Right lobe of liver (tissue), 6 donors: ENCODE measurements at places on chromosomes 7 and 10. TPM values are rescaled to one million over a fixed set of nuclear protein-coding genes. Genes with fewer than 3 reads are reported as not detected.
A peak's percentile ranks its signal among the peaks of the same experiment; 100 is the strongest.

DNA sequence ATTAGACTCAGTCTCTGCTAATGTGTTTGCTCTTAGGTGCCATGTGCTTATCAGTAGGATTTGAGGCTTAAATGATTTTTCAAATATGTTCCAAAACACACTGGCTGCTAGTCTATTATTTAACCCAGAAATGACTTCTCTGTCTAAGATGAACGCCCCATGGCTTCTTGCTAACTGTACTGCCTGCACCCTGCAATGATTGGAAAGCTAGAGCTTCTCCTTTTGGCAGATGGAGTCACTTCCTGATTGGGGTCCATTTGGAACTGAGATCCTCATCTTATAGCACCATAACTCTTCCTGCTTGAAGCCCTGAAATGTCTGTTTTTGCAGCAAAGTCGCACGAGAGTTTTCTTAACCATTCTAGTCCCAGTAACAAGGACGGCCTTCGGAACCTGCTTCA, 186.5 kb upstream of the ADO start:
- DNase-seq, result no peak

DNA sequence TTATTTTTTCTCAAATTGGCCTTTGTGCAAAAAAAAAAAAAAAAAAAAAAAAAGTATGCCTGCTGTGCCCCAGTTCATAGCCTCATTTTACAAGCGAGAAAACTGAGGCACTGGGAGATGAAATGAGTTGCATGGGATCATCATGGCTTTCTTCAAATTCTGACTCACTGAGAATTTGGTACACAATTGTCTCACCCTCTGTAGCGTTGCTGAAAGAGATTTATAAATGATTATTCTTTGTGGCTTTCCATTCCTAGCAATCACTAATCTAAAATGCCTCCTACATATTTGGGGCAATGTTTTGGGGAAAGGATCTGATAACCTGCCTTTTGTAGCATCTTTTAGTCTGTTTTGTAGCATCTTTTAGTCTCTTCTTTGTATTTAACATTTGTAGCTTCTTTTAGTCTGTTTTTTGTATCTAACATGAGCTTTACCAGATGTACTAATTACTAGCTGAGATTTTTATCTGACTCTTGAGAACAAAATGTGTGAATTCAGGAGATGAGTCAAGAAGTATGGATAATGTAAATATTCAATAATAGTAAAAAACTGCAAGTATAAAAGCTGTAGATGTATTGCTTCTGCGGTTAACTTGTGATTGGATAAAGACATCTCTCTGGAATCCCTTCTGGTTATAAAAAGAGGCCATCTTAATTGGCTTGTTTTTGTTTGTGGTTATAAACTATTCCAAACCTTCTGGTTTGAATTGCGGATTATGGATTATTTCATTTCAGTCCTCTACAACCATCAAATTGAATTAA, 161.4 kb downstream of the ARID5B start:
- no peak for DNase-seq

- no peak for DNase-seq
These were observed 359.2 kb upstream of the AOAH start for GRCh38 chr7:37083311-37084096.

GRCh38 chr10:110475722-110476515, 21.8 kb upstream of the DUSP5 start:
- DNase-seq, result no peak

ZFAND2A gene
- 31.6 TPM for total RNA-seq

DNA sequence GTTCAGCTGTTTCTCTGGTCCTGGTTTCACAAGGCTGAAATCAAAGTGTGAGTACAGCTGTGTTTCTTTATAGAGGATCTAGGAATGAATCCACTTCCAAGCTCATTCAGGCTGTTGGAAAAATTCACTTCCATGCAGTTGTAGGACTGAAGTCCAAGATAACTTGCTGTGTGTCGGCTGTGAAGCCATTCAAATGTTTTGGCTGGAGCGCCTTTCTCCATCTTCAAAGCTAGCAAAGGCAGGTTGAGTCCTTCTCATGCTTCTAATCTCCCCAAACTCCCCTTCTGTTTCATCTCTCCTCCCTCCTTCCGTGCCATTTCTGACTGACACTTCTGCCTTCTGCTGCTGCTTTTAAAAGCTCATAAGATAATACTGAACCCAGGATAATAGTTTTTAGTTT, 1195.4 kb upstream of the LRRN3 start:
- DNase-seq, result no peak

- no peak for DNase-seq
These were observed 534.6 kb upstream of the POM121L12 start for GRCh38 chr7:52500841-52501240.

- DNase-seq, result no peak
These were observed 483.5 kb upstream of the POT1 start for GRCh38 chr7:125412890-125413665.

LRIT1 gene
- total RNA-seq, result not detected

CDHR1 gene
- 0.19 TPM for total RNA-seq

DNA sequence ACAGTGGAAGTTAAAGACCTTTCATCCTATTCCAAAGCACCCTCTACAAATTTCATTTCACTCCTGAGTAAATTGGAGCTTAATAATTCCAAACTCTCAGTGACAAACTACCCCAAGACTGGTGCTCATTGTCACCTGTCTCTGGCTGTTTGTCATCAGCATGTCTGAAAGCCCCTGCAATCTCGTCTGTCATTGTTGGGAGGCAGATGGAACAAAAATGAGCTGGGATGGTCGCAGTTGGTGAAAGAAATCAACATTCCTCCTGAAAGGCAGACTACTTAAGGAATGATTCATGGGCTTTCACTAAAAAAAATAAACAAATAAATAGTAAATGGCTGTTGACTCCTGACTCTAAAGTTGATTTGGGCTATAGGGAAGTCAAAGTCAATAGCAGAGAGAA, 69.7 kb upstream of the PALS2 start:
- DNase-seq, result no peak

SPDYE9 gene
- total RNA-seq, result not detected

DNA sequence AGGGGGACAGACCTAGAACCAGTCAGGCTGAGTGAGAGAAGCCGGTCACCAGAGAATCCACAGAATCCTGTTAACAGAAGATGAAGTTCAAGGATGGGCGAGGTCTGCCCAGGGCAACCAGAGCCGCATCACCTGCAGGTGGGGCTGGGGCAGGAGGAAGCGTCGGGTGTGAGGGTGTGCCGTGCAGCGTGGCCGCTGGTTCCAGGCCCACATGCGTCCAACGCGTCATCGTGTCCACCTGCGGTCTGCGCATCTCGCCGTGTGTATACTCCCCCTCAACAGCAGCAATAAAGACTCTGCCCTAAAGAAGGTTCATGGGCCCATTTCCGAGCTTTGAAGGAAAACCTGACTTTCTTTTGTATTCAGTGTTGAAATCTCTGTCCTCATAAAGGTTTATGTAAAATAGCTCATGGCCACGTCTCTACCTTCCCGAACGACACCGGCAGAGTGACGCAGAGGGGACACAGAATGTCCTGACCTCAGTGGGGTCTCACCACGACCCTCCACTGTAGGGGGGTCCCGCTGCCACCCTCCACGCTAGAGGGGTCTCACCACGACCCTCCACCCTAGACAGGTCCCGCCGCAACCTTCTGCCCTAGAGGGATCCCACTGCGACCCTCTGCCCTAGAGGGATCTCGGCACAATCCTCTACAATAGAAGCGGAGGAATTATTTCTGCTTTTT, 446.9 kb downstream of the PTPRN2 start:
- DNase-seq, result no peak

GRCh38 chr7:96486681-96487080, 164.8 kb upstream of the SLC25A13 start:
- no peak for DNase-seq

DNA sequence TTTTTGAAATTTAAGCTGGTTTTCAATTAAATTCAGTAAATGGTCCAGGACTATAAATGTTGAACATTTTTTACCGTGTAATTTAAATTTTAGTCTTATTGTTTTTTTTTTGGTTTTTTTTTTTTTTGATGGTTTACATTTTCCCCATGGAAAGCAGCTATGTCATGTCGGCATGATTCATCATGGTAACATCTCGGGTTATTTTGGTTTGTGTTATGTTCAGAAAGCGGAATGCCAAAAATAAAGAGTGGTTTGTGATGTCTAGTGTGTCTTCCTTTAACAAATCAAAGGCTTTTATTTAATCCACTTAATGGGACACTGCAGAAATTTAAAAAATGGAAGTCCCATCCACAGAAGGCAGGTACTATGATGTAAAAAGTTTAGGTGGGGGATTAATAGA, 58.5 kb downstream of the TRUB1 start:
- no peak for DNase-seq

SNX8 gene
- total RNA-seq, result 9.1 TPM

DNA sequence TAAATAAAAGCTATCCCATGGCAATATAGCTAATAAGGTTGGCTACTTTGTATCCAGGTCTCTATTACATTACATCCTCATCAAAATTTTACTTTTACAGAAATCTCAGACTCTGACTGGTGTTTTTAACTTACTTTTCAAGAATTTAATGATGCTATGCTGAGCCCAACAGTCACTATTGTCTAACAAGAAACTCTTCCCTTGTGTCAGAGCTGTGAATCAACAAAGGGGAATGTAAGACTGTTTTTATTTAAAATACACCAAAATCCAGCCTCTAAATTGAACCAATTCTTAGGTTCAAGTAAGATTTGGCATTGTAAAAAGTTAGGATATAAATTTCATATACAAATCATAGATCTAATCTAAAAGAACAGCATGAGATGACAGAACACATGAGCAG, 7.0 kb downstream of the RTKN2 start:
- no peak for DNase-seq

CYP2C9 gene
- total RNA-seq, result 298 TPM

KDM7A gene
- 5.1 TPM for total RNA-seq

- DNase-seq, result no peak
These were observed 899.1 kb upstream of the ZWINT start for GRCh38 chr10:57260175-57260574.

DNA sequence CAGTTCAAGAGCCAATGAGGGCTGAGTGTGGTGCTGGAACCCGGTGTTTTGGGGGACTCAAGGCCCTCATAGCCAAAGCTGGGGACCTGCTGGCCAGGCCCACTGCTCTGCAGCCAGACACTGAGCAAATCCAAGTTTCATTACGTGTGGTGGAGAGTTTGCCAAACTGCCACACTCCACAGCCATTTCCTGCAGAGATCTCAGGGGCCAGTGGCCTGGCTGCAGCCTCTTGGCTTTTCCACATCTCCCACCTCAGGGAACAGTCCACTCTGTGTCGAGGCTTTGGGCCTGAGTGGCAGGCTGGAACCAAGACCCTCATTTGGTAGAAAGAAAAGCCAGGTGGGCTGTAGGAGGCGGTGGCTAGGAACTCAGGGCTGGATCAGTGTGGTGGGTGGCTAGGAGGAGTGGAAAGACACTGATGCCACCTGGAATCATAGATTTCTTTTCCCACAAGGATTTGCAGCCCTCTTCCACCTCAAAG, 3.2 kb downstream of the HOXA11 start:
- no peak for DNase-seq

GATAD1 gene
- 12.5 TPM for total RNA-seq

- no peak for DNase-seq
These were observed 70.3 kb upstream of the GSDME start for GRCh38 chr7:24827589-24827988.

DNA sequence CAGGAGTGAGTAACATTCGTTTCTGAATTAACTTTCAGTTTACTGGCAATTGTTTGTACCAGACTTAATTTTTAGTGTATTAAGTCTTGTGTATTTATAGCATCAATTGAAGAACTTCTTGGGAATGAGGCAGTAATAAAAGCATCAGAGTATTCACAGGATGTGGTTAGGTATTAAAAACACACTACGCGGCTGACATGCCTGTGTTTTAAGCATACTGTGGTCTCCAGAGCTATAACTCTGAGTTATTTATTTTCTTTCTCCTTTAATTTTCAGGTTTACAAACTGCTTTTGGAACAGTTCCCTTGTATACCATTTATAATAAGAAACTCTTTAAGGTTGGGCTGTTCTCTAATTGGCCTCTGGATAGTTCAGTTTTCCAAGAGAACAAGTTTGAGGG, 626.1 kb upstream of the NRG3 start:
- DNase-seq, result no peak

SLC18A3 gene
- total RNA-seq, result not detected

GRCh38 chr7:27235387-27236311, 7.0 kb upstream of the EVX1 start:
- no peak for DNase-seq

DNA sequence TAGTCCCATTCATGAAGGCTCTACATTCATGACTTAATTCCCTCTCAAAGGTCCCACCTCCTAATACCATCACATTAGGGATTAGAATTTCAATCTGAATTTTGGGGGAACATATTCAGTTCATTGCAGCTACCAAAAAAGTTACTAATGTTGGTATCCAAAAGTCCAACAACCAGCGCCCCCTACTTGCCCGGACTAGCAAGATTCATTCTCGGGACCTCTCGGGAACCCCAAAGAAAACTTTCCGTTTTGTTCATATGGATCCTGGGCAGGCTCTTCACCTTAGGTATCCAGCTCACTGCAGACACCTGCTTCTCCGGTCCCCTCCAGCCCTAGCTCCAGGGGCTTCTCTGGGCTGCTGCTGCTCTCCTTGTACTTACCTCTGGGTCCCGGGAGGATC, 8.9 kb upstream of the GRK5 start:
- no peak for DNase-seq

- DNase-seq, result no peak
These were observed 27.1 kb downstream of the PRLHR start for GRCh38 chr10:118568327-118568848.

DNA sequence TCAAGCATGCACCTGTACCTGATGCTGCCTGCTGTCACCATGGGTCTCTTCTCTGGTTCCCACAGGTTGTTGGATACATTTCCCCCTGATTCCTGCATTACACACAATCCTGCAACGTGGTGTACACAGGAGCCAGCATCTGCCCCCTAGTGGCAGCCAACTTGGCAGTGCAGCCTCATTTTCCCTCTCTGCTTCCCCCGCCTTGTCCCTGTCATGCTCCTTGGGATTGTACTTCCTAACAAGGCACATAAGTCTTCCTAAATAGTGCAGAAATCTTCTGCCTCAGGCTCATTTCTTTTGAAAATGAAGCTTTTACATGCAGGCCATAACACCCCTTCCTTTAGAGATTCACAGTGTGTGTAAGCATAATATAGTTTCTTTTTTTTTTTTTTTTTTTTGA, 387.5 kb downstream of the CCSER2 start:
- peak; percentile 28 for DNase-seq

DNA sequence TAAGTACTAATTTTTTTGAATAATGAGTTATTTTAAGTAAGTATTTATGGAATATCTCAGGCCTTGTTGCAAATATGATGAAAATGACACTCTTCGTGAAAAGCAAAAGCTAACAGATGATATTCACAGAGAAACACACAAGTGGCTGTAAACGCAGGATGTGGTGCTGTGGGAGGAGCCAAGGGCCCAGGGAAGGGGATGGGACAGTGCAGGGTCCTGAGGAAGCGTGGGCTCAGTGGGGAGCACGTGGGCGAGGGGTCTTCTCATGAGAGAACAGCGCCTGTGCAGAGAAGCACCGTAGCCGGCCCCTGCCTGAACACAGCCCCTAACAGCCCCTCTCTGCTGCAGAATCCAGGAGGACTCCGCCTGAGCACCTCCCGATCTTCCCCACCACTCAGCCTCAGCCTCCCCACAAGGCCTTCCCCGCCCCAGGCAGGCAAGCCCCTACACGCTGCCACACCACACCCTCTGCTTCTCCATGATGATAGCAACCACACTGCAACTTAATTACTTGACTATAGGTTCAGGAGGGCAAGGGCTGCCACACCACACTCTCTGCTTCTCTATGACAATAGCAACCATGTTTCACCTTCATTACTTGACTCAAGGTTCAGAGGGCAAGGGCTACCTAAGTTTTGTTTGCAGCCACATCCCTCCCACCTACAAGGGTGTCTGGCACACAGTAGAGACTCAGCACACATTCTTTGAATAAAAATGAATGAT, 152.6 kb upstream of the RNF32 start:
- DNase-seq, result no peak
